ENCODE measurements at places on chromosomes 7 and 10. TPM values are rescaled to one million over a fixed set of nuclear protein-coding genes. Genes with fewer than 3 reads are reported as not detected.

- peak; percentile 49 for DNase-seq
- H3K4me3 ChIP-seq: no peak overlapping the region
- H3K4me1 ChIP-seq: no peaks in the 10 kb centered on the region
- no peaks in the 10 kb centered on the region for H3K27me3 ChIP-seq
These were observed 310.1 kb downstream of the PTPRN2 start for GRCh38 chr7:158277219-158278141.

GRCh38 chr7:139108266-139109187, 993 bp downstream of the ZC3HAV1 start:
- DNase-seq: peak; percentile 49
- peaks cover 13% of the 10 kb centered on the region for H3K4me1 ChIP-seq
- peak overlapping the region; percentile 77 for H3K4me3 ChIP-seq
- H3K27ac ChIP-seq: peak overlapping the region; percentile 99

- H3K36me3 ChIP-seq: no peaks in the 10 kb centered on the region
- H3K4me3 ChIP-seq: no peak overlapping the region
- DNase-seq: no peak
These were observed 34.4 kb upstream of the SLF2 start for GRCh38 chr10:100878291-100878910.

Gene OR13A1
- not detected for total RNA-seq

DNA sequence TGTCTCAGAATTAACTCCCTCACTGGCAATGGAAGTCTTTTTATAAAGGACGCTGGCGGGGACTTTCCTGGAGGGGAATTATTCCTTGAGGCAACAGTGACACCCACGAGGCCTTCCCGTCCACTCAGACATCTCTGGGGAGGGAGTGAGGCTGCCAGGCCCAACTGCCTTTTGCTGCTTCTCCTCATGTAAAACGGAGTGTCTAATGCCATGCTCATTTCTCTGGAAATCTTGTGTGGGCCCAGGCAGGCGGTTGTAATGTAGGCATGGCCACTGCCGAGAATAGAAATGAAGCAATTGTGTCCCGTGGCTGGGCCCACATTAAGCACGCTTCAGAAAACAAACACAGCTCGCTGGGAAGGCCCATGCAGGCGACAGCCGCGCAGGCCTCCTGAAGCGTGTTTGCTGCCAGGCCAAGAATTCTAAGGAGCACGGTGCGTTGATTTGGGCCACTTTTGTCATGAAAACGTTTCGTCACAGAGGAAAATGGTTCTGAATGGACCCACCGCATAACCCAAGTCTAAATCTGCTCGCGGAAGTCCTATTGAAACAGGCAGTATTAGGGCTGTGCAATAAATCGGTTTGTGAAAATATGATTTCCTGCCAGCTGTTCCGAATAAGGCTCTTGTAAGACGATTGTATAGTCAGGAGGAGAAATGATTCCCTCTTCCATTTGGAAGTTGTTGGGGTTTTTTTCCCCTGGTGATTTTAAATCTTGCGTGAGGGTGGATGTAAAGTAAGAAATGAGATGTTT, 104.2 kb upstream of the CHST15 start:
- peak; percentile 46 for DNase-seq
- no peaks in the 10 kb centered on the region for H3K36me3 ChIP-seq
- H3K4me1 ChIP-seq: no peaks in the 10 kb centered on the region
- H3K27me3 ChIP-seq: no peaks in the 10 kb centered on the region

Gene DKK1
- 3.5 TPM for total RNA-seq

- DNase-seq: peak; percentile 25
- H3K36me3 ChIP-seq: no peaks in the 10 kb centered on the region
- no peak overlapping the region for H3K4me3 ChIP-seq
- no peaks in the 10 kb centered on the region for H3K4me1 ChIP-seq
These were observed 133.2 kb downstream of the WDR37 start for GRCh38 chr10:1189166-1190051.

DNA sequence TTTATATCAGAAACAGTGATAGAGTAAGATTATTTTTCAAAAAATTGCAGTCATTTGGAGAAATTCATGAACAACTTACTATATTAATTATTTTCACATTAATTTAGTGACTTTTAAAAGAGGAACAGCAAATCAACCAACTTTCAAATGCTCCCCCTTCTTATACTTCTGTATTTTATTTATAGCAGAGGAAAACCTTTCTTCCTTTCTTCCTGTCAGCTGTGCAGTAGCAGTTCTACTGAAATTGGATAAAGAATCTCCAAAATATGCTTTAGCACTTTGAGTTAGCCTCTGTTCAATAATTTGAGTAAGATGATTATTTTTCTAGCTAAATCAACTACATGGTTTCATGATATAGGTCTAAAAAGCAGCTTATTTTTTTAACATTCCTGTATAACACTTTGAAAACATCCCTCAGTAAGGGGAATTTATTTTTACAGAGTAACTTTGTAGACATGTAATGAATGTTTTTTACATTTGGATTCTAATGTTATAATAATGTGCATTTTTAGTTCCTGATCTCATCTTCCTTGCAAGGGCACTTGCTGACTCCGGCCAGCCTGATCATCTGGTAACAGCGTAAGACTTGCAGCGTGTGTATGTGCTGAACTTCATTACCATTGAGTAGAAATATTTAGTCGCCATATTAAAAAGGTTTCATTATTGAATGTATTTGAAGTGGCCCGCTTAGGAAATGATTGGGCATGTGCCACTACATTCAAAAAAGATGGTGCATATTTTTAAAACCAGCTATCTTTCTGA, 158.3 kb upstream of the HDAC9 start:
- H3K4me1 ChIP-seq: no peaks in the 10 kb centered on the region
- H3K36me3 ChIP-seq: no peaks in the 10 kb centered on the region
- no peak overlapping the region for H3K27ac ChIP-seq
- H3K27me3 ChIP-seq: no peaks in the 10 kb centered on the region
- no peak for DNase-seq

DNA sequence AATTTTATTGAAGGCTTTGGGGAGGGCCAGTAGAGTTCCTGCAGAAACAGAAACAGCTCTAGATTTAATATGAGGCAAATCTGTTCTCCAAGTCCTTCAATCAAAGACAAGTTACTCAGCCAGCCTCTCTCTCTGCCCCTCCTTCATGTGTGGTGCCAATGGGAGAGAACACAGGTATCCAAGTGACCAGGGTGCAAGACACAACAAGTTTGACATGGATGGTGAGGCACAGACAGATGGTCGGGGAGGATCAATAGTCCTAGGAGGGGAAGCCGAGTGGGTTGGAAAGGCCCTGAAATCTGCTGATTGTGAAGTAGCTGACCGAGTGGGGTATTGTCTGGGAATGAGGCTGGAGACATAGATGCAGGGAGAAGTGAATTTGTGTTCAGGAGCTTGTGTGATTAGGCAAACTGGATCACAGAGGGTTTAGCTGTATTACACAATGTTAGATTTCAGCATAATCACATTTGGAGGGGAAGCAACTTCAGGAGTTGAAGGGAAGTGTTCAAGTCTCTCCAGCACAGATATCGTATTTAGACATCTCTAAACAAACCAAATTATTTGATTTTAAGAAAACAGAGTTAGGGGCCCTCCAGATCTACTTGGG, 1.5 kb downstream of the GIMAP1 start:
- H3K27ac ChIP-seq: peak overlapping the region; percentile 91
- no peak for DNase-seq
- no peaks in the 10 kb centered on the region for H3K27me3 ChIP-seq
- H3K4me1 ChIP-seq: peaks cover 23% of the 10 kb centered on the region
- H3K4me3 ChIP-seq: peak overlapping the region; percentile 44
- H3K36me3 ChIP-seq: peaks cover 30% of the 10 kb centered on the region

- H3K27ac ChIP-seq: peak overlapping the region; percentile 26
- no peaks in the 10 kb centered on the region for H3K36me3 ChIP-seq
- no peaks in the 10 kb centered on the region for H3K27me3 ChIP-seq
- DNase-seq: no peak
These were observed 36.0 kb downstream of the KLF6 start for GRCh38 chr10:3749011-3749410.

Gene SLC39A12
- total RNA-seq: not detected

GRCh38 chr7:36995776-36996175, 271.5 kb upstream of the AOAH start:
- no peak for DNase-seq
- H3K27ac ChIP-seq: no peak overlapping the region
- no peaks in the 10 kb centered on the region for H3K27me3 ChIP-seq
- no peaks in the 10 kb centered on the region for H3K36me3 ChIP-seq
- H3K4me3 ChIP-seq: no peak overlapping the region

DNA sequence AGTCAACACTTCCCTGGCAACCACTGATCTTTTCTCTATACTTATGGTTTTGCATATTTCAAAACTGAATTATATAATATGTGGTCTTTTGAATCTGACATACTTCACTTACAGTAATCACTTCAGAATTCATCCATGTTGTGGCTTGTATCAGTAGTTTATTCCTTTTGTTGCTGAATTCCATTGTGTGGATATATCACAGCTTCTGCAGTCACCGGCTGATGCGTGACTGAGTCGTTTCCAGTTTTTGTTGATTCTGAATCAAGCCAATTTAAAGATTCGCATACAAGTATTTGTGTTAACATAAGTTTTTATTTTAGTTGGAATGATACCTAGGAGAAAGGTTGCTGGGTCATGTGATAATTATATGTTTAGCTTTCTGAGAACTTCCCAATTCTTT, 672.5 kb upstream of the ANKRD30A start:
- DNase-seq: no peak
- no peaks in the 10 kb centered on the region for H3K27me3 ChIP-seq
- H3K4me3 ChIP-seq: no peak overlapping the region
- no peak overlapping the region for H3K27ac ChIP-seq
- H3K36me3 ChIP-seq: no peaks in the 10 kb centered on the region

DNA sequence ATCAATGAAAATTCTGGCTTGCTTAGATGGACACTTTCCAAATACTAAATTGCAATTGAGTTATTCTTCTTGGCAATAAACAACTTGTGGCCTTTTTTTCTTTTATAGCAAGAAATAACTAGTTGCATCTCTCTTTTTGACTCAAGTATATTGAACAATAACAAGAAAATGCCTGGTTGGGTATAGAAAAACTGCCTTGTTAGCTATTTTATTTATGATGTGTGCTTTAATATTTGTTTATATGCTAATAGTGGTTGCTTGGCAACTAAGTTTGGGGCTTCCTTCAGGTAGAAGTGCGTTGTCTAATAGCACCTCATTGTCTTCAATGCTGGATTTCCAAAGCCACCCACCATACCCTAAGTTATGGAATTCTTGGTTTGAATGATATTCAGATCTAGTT, 30.1 kb upstream of the PPP1R3C start:
- no peak overlapping the region for H3K27ac ChIP-seq
- H3K4me1 ChIP-seq: no peaks in the 10 kb centered on the region
- no peaks in the 10 kb centered on the region for H3K27me3 ChIP-seq
- no peaks in the 10 kb centered on the region for H3K36me3 ChIP-seq

GRCh38 chr7:39709768-39710311, 86.5 kb downstream of the RALA start:
- DNase-seq: no peak
- no peaks in the 10 kb centered on the region for H3K4me1 ChIP-seq
- no peak overlapping the region for H3K4me3 ChIP-seq

- H3K27ac ChIP-seq: no peak overlapping the region
- H3K4me1 ChIP-seq: no peaks in the 10 kb centered on the region
- no peaks in the 10 kb centered on the region for H3K27me3 ChIP-seq
- DNase-seq: no peak
- H3K4me3 ChIP-seq: no peak overlapping the region
- no peaks in the 10 kb centered on the region for H3K36me3 ChIP-seq
These were observed 633.4 kb upstream of the COBL start for GRCh38 chr7:51949726-51950644.

- DNase-seq: peak; percentile 30
- no peaks in the 10 kb centered on the region for H3K4me1 ChIP-seq
- no peak overlapping the region for H3K27ac ChIP-seq
- no peak overlapping the region for H3K4me3 ChIP-seq
- no peaks in the 10 kb centered on the region for H3K27me3 ChIP-seq
These were observed 57.6 kb downstream of the ZNF727 start for GRCh38 chr7:64102656-64103400.

Gene GNA12
- total RNA-seq: 35.8 TPM

Gene PAPOLB
- 0.46 TPM for total RNA-seq

- H3K4me3 ChIP-seq: no peak overlapping the region
- no peak for DNase-seq
These were observed 274.4 kb downstream of the THSD7A start for GRCh38 chr7:11557627-11558026.
